ENCODE measurements at places on chromosomes 7 and 10.

DNA sequence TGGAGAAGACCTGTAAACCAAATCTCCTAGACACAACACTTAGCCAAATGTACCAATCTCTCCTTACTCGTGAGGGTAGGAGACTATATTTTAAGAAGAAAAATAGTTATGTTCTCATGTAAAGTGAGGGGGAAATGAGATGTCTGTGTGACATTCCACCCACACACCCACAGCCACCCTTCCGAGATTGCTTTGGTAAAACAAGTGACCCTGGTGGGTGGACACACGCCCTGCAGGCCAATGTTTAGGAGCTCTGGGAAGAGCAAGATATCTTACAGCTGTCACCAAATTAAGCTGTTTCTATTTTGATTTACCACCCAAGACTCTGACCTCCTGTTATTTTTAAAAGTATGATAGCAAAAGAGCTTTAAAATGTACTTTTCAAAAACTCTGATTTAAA, 147.2 kb upstream of the PFKP start:
- peaks cover 5% of the 10 kb centered on the region for H3K27me3 ChIP-seq
- no peaks in the 10 kb centered on the region for H3K36me3 ChIP-seq
- no peak for DNase-seq

DNA sequence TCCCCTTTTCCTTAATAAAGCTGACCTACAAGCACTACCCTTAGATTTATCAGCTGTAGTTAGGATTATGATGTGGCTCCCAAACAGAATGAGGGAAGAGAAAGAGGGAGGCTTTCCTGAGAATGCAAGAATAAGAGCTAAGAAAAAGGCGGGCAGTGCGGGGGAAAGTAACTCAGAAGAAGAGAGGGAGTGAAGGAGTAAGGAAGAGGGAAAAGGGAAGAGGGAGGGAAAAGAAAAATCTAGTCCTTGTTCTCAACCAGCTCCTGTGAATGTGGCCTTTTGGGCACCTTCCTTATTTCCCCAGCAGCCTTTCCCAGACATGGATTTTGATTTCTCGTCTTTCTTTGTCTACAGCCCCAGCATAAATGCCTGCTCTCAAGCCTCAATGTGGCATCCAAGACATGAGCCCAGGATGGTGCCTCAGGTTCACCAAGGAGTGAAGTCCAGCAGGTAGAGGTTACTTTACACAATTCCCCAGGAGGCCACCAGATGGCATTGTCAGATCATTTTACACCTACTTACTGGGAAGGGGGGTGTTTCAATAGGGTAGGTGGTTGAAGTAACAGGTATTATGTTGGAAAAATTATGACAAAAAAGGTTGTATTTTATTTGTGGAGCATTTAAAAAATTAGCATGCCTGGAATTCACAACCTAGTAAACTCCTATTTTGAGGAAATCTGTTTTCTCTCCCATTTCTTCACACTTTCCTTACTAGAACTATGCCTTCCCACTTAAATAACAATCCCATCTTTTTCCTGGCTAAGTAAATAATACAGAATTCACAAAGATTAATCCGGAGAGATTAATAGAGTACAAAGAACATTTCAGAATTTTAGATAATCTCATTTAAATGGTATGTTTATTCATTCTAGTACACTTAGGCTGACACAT, 106.5 kb downstream of the HTR7 start:
- no peaks in the 10 kb centered on the region for H3K36me3 ChIP-seq
- H3K27ac ChIP-seq: no peak overlapping the region
- H3K27me3 ChIP-seq: no peaks in the 10 kb centered on the region
- H3K4me3 ChIP-seq: no peak overlapping the region
- DNase-seq: peak; percentile 5

- DNase-seq: no peak
- no peak overlapping the region for H3K27ac ChIP-seq
- peaks cover 14% of the 10 kb centered on the region for H3K27me3 ChIP-seq
- peaks cover 12% of the 10 kb centered on the region for H3K4me1 ChIP-seq
- H3K4me3 ChIP-seq: no peak overlapping the region
Observed at GRCh38 chr10:73907841-73908517, 3.0 kb upstream of the PLAU start.

- no peak for DNase-seq
- no peaks in the 10 kb centered on the region for H3K27me3 ChIP-seq
- H3K27ac ChIP-seq: no peak overlapping the region
- no peaks in the 10 kb centered on the region for H3K4me1 ChIP-seq
- H3K4me3 ChIP-seq: no peak overlapping the region
Observed at GRCh38 chr7:132584796-132585494, 8.7 kb upstream of the PLXNA4 start.

DNA sequence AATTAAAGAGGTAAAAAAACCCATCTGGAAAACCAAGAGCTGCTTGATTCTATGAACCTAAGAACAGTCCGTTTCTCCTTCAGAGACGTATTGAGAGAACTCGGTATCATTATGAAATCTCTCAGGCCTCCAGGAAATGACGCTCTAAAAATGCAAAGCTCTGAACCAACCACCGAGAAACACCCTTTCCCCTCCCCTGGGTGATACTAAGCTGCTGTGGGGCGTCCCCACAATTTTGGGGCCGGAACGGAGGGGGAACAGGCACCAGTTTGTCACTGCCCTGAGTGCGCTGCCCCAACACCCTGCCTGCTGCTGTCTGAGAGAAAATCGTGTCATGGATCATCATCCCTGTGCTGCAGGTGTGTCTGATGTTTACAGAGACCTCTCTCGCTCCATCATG, 509.5 kb downstream of the DNAJB6 start:
- H3K4me3 ChIP-seq: no peak overlapping the region
- H3K4me1 ChIP-seq: peaks cover 3% of the 10 kb centered on the region
- no peak overlapping the region for H3K27ac ChIP-seq
- H3K36me3 ChIP-seq: no peaks in the 10 kb centered on the region
- H3K27me3 ChIP-seq: no peaks in the 10 kb centered on the region

DNA sequence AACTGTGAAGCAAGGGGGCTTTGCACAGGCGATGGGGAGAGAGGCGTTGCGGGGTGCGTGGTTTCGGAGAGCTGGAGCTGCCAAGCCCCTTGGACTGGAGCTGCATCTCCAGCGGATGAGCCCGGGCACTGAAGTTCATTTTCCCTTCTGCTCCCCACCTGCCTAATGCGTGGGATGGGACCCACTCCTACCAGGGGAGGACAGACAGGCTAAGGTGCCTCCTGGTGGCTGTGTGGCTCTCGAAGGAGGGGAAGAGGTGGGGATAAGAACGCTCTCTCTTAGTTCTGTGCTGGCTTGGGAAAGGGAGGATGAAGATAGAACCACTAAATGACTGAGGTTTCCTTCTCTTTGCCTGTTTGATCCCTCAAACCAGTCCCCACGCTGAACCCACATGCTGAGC, 177.6 kb upstream of the PITRM1 start:
- no peak for DNase-seq
- H3K36me3 ChIP-seq: no peaks in the 10 kb centered on the region
- no peaks in the 10 kb centered on the region for H3K4me1 ChIP-seq
- H3K4me3 ChIP-seq: no peak overlapping the region

- no peak overlapping the region for H3K27ac ChIP-seq
- H3K36me3 ChIP-seq: no peaks in the 10 kb centered on the region
- DNase-seq: no peak
- H3K27me3 ChIP-seq: no peaks in the 10 kb centered on the region
- no peaks in the 10 kb centered on the region for H3K4me1 ChIP-seq
- H3K4me3 ChIP-seq: no peak overlapping the region
Observed at GRCh38 chr7:117019786-117020590, 66.7 kb downstream of the ST7 start.

DNA sequence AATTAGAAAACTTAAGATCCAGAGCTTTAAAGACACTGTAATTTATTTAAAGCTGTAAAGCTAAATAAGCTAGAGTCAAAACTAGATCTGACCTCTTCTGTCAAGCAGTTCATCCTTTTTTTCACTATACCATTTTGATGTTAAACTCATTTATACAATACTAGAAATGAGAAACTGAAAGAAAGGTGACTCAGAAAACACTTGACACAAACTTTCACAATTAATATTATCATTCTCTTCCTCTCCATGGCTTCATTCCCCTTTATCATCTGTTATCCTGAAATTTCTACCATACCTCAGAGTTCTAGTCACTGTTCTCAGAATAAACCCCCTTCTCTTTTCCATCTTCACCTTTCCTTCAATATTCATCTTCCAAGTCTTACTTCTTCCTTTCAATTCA, 1.3 kb downstream of the FIGNL1 start:
- peaks cover 4% of the 10 kb centered on the region for H3K4me1 ChIP-seq
- H3K36me3 ChIP-seq: peaks cover 9% of the 10 kb centered on the region
- no peak overlapping the region for H3K4me3 ChIP-seq
- no peak overlapping the region for H3K27ac ChIP-seq
- H3K27me3 ChIP-seq: no peaks in the 10 kb centered on the region
- no peak for DNase-seq

GRCh38 chr7:15046861-15047260, 144.3 kb upstream of the DGKB start:
- no peak overlapping the region for H3K27ac ChIP-seq
- no peak overlapping the region for H3K4me3 ChIP-seq
- no peak for DNase-seq
- no peaks in the 10 kb centered on the region for H3K27me3 ChIP-seq
- no peaks in the 10 kb centered on the region for H3K4me1 ChIP-seq

GRCh38 chr10:26468291-26468690, 30.1 kb downstream of the APBB1IP start:
- H3K36me3 ChIP-seq: peaks cover 9% of the 10 kb centered on the region
- H3K4me3 ChIP-seq: peak overlapping the region; percentile 1
- peaks cover 25% of the 10 kb centered on the region for H3K4me1 ChIP-seq
- no peaks in the 10 kb centered on the region for H3K27me3 ChIP-seq
- DNase-seq: no peak

GRCh38 chr10:120988751-120989150, 137.6 kb downstream of the WDR11 start:
- H3K4me1 ChIP-seq: no peaks in the 10 kb centered on the region
- H3K27me3 ChIP-seq: peaks cover 2% of the 10 kb centered on the region
- no peak overlapping the region for H3K4me3 ChIP-seq
- H3K36me3 ChIP-seq: no peaks in the 10 kb centered on the region

DNA sequence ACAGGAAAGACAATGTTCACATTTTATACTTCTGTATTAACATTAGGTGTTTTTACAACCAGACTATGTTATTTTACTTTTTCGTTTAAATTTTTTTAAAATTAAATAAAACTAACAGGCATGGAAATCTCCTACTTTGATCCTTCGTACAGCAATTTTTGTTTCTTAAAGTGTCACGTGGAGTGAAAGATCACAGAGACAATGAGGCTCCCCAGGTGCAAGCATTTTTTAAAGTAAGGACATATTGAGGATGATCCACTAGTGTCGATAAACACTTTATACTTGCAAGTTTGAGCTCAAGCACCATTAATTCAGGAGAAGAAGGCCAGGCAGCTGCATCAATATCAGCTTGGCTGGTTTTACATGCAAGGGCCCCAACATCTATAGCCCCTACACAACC, 68.5 kb upstream of the FAM133B start:
- H3K4me1 ChIP-seq: no peaks in the 10 kb centered on the region
- no peaks in the 10 kb centered on the region for H3K27me3 ChIP-seq
- peaks cover 12% of the 10 kb centered on the region for H3K36me3 ChIP-seq
- H3K27ac ChIP-seq: no peak overlapping the region
- H3K4me3 ChIP-seq: no peak overlapping the region

DNA sequence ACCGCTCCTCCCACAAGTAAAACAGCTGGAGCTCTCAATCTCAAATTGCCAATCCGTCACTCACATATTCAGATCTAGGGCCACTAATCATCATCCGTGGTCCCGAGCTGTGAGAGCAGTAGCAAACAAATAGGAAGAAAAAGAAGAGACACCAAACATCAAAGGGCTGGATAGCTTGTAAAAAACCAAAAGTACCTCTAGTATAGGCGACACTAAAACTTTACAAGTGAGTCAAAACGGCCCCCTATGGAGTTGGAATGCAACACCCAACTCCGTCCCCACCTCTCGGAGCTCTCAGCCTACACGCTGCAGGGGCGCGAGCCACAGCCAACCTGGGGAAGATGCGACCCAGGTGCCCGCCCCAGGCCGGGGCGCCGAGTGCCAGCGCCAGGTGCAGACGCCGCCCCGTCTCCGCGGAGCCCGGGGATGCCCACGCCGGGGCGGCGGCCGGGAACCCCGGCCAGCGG, 581 bp downstream of the FAM3C start:
- peak overlapping the region; percentile 88 for H3K4me3 ChIP-seq
- no peaks in the 10 kb centered on the region for H3K36me3 ChIP-seq
- DNase-seq: peak; percentile 34

DNA sequence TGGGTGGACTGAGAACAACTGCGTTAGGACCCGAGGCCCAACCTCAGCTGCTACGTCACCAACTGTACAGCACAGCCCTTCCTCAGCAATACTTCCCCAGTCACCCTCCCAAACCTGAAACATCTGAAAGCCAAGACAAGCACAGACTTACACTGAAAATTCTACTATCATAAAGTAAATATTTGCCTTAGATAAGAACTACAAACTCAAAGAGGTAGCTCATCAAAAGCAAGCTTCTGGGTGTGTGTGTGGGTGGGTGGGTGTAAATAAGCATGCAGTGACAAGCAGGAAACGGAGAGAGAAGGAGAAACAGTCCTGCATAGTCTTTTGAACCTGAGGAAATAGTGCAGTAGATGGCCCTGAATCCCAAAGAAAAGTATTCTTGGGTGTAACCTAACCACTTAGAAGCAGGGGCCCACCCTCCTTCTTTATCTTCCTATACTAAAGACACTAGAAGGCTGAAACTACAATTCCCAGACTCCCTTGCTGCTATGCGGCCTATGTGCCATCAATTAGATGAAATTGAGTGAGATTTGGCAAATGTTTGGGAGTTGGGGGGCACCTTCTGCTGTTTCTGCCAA, 18.7 kb downstream of the SLC25A13 start:
- H3K36me3 ChIP-seq: no peaks in the 10 kb centered on the region
- H3K27me3 ChIP-seq: no peaks in the 10 kb centered on the region
- no peak overlapping the region for H3K4me3 ChIP-seq
- no peak overlapping the region for H3K27ac ChIP-seq
- H3K4me1 ChIP-seq: no peaks in the 10 kb centered on the region

DNA sequence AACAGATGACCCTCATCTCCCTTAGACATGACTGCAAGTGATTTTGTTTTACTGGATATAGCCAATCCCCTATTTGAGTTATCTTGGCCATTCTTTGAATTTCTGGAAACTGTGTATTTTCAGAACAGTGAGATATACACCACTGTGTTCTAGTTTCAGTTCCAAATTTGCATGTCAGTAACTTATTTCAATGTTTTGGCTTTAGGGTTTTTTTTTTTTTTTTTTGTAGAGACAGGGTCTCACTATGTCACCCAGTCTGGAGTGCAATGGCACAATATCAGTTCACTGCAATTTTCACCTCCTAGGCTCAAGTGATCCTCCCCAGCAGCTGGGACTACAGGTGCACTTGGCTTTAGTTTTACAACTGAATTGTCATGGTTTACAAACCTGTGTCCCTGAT, 67.2 kb downstream of the ATAD1 start:
- no peak overlapping the region for H3K27ac ChIP-seq
- H3K36me3 ChIP-seq: peaks cover 10% of the 10 kb centered on the region
- no peaks in the 10 kb centered on the region for H3K4me1 ChIP-seq
- DNase-seq: no peak

Measured in effector memory CD4-positive, alpha-beta T cell (primary cell).